Stimulated activated CD8-positive, alpha-beta memory T cell treated with anti-CD3 and anti-CD28 coated beads, Interleukin-4, amount 100 ng/mL, for 1 hour (primary cell): ENCODE measurements at places on chromosomes 12 and 14.

GRCh38 chr12:32400114-32400672 lies 835 bp downstream of the FGD4 start:
- DNase-seq: no peak

DNA sequence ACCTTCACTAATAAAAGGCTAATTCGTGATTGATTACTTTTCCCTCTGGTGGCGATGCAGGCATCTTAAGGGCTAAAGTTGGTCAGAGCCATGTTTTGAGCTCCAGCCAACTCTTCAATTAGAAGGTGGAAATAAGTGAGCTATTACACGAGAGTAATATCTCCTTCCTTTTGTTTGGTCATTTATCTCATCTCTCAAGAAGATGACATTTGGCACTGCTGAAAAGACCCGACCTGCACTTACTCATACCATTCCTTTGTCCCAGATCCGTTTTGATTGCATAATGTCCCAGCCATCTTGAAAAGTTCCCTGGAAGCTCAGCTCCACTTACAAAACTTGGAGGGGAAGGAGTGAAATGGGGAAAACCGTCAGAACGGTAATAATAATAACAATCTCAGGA lies 316.2 kb downstream of the VRK1 start:
- DNase-seq: no peak

DNA sequence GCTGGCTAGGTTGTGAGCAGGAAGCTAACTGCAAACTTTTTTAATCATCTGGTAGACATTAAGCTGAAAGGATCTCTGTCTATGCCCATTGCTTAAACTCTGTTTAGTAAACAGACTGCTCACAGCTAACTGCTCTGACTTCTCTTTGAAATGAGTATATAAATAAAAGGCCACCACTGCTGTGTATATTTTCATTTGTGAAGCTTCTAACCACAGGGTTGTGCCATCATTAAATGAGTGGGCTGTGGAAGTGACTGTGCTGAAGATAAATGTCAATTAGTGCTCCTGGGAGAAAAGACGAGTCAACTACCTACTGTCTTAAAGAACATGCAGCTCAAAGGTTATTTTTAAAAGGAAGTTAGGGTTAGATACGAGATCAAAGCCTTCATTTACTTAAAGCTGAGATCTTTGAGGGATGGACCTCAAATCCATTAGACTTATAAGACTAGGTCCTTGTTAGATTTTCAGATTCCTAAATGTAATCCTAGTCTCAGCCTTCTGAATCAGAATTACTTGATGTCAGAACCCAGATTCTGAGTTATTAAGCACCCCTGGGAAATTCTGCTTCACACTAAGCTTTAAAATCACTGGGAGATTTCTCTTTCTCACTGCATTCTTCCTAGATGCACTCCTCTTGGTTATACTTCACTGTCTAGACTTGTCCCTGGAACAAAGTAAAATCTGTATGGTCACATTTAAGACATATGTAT lies 213.1 kb upstream of the FLRT2 start:
- DNase-seq: no peak

GRCh38 chr12:115934046-115934445 lies 343.4 kb downstream of the MED13L start:
- no peak for DNase-seq

DNA sequence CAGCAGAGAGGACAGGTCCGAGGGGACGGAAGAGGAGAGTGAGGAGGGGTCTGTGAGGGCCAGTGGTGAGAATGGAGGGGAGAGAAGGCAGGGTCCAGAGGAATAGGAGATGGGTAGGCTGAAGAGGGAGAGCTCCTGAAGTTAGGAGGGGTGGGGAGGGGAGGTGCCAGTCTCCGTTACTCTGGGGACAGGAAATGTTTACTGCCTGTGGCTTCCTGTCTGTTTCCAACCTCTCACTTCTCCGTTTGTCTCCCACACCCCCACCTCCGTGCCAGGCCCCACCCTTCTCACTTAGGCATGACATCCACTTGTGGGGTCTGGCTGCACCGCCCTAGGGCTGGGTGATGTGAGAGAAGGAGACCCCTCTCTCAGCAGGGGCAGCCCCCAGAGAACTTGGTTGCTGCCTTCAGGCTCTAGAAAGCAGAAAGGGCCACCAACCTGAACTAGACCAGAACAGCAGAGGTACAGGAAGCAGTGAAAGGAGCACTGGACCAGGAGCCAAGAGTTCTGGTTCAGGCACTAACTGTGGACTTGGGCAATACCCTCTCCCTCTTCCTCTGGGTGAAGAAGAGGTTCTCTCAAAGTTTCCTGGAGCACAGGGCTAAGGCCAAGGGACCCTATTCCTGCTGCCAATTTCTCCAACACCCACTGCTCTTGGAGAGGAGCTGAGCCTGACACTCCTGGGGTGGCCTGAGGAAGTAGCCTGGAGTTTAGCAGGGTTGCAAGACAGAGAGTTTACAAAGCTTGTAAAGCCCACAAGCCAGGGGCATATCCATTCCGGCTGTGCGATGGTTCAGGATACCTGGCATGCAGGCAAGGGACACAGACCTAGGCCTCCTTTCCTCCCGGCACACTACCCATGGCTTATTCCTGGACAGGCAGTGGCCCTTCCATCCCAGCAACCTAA lies 5.5 kb downstream of the ITGA5 start:
- peak; percentile 75 for DNase-seq

DNA sequence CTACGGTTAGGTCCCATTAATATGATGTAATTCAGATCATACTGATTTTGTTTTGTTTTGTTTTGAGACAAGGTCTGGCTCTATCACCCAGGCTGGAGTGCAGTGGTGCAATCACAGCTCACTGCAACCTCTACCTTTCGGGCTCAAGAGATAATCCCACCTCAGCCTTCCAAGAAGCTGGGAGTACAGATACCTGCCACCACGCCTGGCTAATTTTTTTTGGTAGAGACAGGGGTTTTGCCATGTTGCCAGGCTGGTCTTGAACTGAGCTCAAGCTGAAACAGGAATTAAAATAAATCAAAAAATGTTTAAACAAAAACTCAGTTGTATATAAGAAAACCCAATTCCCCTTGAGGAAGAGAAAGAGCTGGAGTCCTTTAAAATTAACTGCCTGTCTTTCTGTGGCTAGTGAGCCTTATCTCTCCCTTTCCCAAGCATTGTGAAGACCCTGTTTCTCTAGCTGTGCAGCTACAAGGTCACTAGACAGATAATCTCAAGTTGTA lies 17.7 kb upstream of the ANAPC7 start:
- DNase-seq: no peak

- no peak for DNase-seq
These were observed 123.8 kb downstream of the AACS start for GRCh38 chr12:125189015-125189414.

DNA sequence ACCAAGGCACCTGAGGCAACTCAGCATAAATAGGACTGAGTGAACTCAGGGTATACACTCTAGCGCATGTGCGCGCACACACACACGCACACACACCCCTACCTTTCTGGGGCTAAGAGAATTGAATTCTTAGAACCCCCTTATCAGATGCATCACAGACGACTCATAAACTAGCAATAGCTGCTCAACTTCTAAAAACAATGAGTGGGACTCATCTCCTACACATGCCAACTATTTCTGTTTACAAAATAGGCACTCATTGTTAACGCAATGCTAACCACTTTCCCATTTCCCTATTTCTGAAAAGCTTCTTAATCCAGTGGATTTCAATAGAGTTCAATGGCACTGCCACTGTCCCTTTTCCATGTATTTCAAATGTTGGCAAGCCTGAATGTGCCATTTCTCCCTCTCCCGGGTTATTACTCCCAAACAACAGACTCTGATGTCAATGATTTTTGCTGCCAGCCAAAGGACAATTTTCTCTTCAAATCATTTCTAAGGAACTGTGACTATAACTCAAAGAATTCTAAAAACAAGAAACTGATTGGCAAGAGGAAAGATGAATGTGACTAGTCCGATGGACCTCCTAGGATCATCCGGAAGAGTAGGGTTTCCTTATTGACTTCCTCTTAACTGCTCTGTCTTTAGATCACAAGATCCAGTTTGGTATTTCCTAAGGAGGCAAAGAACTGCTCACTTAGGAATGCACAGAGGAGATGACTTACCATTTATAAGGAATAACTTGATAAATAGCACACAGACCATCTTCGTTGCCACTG lies 48.8 kb downstream of the SLC38A1 start:
- DNase-seq: peak; percentile 59

GRCh38 chr14:34853041-34853440 lies 22.1 kb downstream of the BAZ1A start:
- no peak for DNase-seq

DNA sequence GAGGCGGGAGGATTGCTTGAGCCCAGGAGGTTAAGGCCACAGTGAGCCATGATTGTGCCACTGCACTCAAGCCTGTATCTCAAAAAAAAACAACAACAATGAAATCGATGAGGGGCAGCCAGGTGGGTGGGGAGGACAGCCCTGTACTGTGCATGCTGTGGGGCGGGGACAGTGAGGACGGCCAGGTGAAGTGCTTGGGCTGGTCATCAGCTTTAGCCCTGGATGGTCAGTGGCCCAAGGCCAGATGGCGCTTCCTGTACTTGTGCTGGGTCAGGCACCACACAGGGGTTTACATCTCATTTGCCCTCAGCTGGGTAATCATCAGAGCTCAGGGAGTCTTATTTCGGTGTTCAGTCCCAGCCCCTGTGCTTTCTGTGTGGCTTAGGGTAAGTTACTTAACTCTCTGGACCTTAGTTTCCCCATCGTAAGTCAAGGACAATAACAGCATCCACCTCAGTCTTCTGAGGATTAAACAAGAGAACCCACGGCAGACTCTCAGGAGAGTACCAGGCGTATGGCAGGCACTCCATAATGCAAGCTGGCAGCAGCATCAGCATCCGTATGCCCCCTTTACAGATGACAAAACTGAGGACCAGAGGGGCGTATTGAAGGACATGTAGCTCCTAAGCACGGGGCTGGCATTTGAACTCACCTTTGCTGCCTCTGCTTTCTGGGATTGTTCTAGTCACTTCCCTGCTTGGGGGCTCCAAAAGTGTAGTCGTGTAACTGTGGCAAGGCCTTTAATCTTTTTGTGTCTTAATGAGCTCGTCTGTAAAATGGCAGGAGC lies 71.9 kb downstream of the SLC25A47 start:
- DNase-seq: no peak

DNA sequence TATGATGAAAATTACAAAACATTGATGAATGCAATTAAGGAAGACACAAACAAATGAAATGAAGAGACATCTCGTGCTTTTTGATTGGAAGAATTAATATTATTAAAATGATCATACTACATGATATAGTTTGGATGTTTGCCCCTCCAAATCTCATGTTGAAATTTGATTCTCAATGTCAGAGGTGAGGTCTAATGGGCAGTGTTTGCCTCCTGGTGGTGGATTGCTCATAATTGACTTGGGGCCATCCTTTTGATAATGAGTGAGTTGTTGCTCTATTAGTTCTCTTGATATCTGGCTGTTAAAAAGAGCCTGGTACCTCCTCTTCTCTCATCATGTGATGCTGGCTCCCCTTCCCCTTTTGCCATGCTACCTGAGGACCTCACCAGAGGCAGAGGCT lies 56.7 kb downstream of the CD163L1 start:
- no peak for DNase-seq

GRCh38 chr12:11774821-11775220 lies 125.3 kb downstream of the ETV6 start:
- DNase-seq: no peak

GRCh38 chr14:28982228-28982627 lies 215.6 kb downstream of the FOXG1 start:
- DNase-seq: no peak

DNA sequence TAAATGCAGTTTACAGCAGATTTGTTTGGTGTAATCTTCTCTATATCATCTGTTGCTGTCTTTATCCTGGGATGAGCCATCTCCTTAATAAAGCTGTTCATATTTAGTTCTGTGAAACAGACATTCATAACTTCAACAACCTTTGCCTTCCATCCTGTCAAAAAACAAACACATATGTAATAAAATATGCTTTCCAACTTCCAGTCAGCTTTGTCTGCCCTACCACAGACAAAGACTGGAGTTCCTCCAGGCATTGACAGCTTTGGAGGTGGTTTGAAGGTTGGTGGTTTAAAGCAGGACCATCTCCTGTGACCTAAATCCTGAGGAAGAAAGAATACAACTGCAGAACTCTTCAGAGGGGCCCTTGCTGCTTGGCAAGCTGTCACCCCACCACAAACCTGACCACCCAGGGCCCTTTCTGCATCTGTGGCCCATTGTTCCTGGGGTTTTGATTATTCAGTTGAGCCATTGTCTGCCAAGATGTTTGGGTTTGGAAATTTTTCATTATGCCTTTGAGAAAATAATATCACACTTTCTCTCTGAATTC lies 28.2 kb upstream of the PTGR2 start:
- DNase-seq: no peak

DNA sequence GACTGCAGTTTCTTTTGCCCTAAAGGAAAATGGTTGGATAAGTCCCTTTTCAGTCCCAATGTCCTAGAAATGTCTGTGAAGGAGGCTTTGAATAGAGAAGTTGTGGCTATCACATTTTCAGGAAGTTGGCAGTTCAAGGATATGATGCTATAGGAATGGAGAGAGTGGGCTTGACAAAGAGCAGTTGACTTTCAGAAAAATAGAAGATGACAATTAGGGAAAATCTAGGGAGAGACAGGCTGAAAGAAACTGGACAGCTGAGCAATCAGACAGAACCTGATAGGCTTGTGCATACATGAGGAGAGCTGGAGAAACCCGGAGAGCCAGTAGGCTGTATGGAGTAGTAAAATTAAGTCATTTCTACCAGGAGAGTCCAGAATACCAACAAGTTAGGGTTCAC lies 50.5 kb downstream of the LMNTD1 start:
- no peak for DNase-seq

GRCh38 chr12:131229426-131230339 lies 276.0 kb downstream of the ADGRD1 start:
- DNase-seq: no peak

- no peak for DNase-seq
These were observed 457.9 kb upstream of the FOXG1 start for GRCh38 chr14:28308734-28309133.

DNA sequence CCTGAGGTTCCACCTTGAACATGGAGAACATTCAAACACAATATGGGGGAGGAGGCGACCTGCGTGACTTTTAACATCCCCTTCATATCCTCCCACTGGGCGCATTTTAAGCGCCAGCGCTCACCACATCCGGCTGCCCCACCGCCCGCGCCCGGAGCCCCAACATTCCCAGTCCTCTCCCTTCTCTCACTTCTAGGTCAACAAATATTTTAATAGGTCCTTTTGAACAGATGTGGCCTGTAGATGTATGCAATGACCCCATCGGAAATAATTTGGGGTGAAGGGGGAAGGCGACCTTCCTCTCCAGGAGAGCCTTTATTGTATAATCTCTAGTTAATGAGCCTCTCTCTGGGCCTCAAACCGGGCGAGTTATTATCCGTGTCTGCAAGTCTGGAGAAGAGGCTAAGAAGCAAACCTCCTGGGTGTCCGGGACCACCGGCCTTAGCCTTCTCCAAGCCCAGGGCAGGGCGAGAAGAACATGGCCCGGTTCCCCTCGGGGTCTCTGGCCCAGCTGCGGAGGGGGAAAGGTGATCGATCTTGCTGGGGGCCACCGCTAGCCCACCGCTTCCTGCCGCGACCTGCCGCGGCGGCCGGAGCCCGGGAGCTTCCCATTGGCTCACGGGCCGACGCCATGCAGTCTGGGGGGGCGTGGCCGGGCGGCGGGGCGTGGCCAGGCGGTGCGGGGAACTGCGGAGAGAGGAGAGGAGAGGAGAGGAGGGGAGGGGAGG lies 83.2 kb upstream of the HMGA2 start:
- no peak for DNase-seq

GRCh38 chr14:54784060-54784459 lies 118.6 kb downstream of the GCH1 start:
- no peak for DNase-seq

GRCh38 chr14:80388980-80389711 lies 177.8 kb upstream of the DIO2 start:
- no peak for DNase-seq
